Stimulated activated CD4-positive, alpha-beta T cell treated with anti-CD3 and anti-CD28 coated beads, Interleukin-4, amount 100 ng/mL, for 48 hours (primary cell): ENCODE measurements at places on chromosomes 4 and X.
A peak's percentile ranks its signal among the peaks of the same experiment; 100 is the strongest.

GRCh38 chr4:30801876-30802275, 81.7 kb downstream of the PCDH7 start:
- no peak for DNase-seq

- DNase-seq, result no peak
These were observed 1.6 kb upstream of the CCDC149 start for GRCh38 chr4:24914460-24914859.

GRCh38 chr4:39051492-39051891, 10.5 kb upstream of the KLHL5 start:
- no peak for DNase-seq

GRCh38 chrX:74304016-74304415, at the start of gene ZCCHC13:
TSS of gene ZCCHC13 (plus strand) at chrX:74304180. CDS start at chrX:74304267, 87 bp downstream.
- no peak for DNase-seq

GRCh38 chr4:159014859-159015258, 88.0 kb upstream of the RAPGEF2 start:
- DNase-seq, result no peak

DNA sequence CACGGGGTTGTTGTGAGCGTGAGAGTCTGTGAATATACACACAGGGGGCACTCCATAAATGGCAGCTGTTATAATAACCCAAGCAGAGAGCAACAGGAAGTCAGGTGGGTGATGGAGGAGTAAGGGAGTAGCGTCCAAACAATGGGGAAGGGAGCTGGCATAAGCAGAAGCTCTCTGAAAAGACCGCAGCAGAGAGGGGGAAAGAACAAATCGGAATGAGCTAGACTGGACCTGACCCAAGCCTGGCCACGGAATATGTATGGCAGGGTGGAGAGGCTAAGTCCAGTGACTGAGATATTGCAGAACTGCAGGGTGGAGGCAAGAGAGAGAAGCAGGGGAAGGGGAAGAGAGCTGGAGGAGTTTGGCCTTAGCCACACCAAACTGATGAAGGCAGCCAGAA, 6.5 kb upstream of the GJB1 start:
- no peak for DNase-seq

DNA sequence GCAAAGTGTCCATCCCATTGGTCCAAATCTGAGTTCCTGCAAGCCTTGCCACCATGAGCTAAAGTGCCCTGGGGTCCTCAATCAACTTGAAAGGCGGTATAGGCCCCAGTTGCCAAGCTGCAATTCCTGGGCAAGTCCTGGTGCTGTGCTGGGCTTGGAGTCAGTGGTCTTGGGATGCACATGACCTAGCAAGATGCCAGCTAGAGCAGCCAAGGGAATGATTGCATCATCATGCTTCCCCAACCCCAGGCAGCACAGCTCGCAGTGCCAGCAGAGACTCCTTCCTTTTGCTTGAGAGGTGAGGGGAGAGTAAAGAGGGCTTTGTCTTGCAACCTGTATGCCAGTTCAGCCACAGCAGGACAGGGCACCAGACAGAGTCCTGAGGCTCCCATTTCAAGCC, 50.5 kb downstream of the KCNIP4 start:
- DNase-seq, result no peak

DNA sequence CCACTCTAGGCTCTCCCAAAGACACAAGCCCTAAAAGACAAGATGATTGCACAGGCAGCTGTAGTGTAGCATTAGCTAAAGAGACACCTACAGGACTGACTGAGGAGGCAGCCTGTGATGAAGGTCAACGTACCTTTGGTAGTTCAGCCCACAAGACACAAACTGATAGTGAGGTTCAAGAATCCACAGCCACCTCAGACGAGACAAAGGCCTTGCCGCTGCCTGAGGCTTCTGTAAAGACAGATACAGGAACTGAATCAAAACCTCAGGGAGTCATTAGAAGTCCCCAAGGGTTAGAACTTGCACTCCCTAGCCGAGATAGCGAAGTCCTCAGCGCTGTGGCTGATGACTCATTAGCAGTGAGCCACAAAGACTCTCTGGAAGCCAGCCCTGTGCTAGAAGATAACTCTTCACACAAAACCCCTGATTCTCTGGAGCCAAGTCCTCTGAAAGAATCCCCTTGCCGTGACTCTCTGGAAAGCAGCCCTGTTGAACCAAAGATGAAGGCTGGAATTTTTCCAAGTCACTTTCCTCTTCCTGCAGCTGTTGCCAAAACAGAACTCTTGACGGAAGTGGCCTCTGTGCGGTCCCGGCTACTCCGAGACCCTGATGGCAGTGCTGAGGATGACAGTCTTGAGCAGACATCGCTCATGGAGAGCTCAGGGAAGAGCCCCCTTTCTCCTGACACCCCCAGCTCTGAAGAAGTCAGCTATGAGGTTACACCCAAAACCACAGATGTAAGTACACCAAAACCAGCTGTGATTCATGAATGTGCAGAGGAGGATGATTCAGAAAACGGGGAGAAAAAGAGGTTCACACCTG, 306.3 kb downstream of the ANK2 start:
- DNase-seq, result peak; percentile 40

DNA sequence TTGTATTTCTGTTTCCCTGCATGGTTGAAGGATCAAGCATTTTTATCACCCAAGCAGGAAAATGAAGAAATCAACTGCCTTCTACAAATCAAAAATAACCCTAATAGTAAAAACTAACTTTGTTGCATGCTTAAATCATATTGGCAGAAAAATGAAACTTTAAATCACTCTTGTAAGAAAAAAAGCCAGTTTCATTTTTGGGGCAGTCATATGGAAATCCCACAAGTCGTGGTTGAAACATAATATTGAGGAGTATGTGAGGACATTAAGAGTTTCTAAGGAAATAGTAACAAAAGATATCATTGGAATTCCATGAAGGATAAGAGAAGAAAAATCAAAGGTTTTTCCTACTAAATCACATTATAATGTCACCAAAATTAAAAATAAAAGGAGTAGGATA, 8.4 kb downstream of the TEC start:
- no peak for DNase-seq

GRCh38 chr4:121728066-121728465, 31.3 kb upstream of the ANXA5 start:
- DNase-seq, result no peak
